ENCODE measurements at places on chromosomes 1 and 21. TPM values are rescaled to one million over a fixed set of nuclear protein-coding genes. Genes with fewer than 3 reads are reported as not detected.
A peak's percentile ranks its signal among the peaks of the same experiment; 100 is the strongest.

DNA sequence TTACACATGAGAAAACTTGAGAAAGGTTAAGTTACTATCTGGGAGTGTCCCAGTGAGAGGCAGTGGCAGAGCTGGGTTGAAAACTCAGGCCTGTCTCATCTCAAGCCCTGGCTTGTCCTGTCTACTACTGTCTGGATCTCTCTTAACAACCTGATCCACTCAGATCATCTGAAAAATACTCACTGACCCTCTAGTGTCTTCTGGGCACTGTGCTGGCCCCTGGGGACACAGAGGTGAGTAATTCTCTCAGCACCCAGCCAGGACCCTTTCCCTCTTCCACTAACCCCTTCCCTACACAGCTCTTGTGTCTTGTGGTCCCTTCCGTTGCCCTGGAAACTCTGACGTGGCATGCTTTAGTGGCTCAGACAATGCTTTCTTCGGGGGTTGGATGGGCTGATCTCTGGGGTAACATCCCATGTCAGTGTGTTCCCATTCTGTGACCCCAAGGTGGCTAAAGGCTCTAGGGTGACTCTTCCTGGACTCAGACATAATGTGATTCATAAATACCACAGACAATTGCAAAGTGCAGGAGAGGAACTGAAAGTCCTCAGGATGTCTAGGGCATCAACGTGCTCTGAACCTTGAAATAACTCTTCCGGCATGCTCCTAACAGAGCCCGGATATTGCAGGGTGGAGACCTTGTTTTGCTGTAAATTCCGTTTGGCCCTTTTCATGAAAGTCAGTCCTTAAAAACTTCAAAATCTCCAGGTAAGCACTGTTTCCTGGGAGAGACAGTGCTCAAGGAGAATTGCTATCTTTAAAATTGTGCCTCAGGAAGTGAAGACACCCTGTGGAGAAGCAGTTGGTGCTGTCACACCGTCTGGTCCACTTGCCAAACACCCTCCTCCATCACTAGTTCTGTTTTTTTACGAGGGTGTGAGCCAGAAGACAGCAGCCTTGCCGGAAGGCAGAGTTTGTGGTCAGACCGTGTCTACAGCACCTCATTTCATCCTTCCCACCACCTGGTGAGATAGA is 4.0 kb downstream of the SHISAL2A start:
- peak; percentile 84 for DNase-seq

GRCh38 chr1:155250246-155250632 is 5.0 kb downstream of the ENTREP3 start:
- DNase-seq, result no peak

DNA sequence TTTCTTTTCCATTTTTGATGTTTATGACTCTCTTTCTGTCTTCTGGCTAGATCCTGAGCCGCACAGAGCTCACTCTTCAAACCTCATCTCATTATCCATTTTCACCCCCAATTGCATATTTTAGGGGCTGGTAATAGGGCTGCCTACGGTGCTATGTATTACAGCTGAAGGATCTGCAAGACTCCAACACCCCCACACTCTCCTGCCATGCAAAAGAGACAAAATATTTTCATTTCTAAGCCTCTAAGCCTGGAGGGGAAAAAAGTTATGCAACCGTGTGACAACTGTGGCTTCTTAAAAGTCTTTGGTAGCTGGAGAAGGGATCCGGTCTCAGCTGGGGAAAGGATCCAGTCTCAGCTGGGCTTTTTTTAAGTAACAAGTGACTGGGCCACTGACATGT is 311.6 kb downstream of the NPHP4 start:
- DNase-seq, result no peak

GRCh38 chr1:117017648-117018047 is 16.1 kb downstream of the CD101 start:
- DNase-seq, result no peak

GRCh38 chr1:88698140-88698539 is 14.1 kb downstream of the PKN2 start:
- DNase-seq, result no peak

DNA sequence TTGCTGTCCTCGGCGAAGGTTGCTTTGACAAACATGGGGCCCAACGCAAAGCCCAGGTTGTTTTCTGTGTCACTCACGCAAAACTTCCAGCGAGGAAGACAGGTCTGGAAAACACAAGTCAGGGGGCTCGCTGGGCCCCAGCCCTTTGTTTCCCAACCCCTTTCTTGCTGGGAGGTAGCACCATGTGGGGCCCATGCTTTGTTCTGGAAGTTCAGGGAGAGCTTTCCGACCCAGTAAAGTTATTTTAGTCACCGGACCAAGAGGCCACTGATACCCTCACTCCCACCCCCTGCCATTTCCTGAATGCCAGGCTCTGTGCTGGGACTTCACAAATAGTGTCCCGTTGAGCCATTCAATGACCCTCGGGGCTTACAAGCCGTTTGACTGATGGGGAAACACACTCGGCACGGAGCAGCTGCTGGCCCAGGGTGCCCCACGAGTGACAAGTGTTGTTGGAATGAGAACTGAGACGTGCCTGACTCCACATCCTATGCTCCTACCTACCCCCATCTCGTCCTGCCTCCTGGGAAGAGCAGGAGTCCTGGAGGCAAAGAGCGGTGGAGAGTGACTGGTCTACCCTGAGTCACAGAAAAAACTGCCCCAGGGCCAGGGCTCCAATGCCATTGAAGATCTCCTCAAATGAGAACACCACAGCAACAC is 52.0 kb downstream of the ECE1 start:
- DNase-seq, result no peak

- peak; percentile 81 for DNase-seq
These were observed 3.8 kb downstream of the FBXO2 start for GRCh38 chr1:11650331-11650991.

DNA sequence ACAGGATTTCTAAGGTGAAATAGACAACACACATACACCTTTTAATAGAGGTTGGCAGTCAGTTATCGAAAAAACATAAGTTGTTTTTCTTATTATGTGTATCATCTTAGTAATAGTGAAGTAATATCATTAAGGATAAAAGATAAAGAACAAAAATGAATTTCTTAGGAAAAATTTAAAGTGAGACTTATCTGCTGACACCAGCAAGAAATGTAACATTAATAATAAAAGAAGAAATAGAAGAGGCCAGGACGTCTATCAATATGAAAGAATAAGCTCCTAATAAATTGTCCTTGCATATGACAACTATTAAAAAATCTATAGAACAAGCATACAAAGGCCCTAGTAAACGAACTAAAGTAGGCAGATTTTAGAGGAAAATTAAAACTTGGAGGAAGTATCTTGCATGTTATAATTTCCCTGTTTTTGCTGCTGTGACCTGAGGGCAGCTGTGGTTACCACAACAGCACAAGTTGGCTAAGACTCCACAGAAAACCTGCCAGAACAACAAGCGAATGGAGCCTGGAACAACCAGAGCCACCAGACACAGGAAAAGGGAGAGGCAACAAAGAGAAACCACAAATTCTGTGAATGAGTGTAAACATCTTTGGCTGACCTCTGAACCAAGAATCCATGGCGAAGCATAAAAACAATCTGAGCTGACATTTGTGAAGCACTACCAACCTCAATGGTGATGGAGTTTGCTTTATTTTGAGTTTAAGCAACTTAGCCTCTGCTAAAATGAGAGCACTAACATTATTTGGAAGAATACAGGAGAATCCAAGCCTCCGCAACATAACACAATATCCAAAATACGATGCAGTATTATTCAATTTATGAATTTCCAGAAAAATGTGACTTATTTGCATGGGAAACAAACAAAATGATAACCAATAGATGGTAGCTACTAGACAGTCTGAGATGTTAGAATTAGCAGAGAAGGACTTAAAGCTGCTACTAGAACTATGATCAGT is 207.5 kb downstream of the KCNT2 start:
- DNase-seq, result no peak

GRCh38 chr1:155669233-155670162 is 19.1 kb downstream of the YY1AP1 start:
- no peak for DNase-seq

- DNase-seq, result no peak
These were observed 192.3 kb upstream of the C1orf87 start for GRCh38 chr1:60265560-60266535.

- no peak for DNase-seq
These were observed 23.0 kb downstream of the S100A10 start for GRCh38 chr1:151970626-151971025.

- no peak for DNase-seq
These were observed 156.7 kb downstream of the NR5A2 start for GRCh38 chr1:200184196-200184595.

GRCh38 chr1:207018707-207019106 is 13.8 kb downstream of the C1orf116 start:
- no peak for DNase-seq

GRCh38 chr1:226506921-226507320 is 41.6 kb upstream of the STUM start:
- DNase-seq, result no peak

GRCh38 chr1:248183996-248184395 is 9.4 kb downstream of the OR2M2 start:
- DNase-seq, result no peak

- DNase-seq, result no peak
These were observed 20.1 kb downstream of the TMCO1 start for GRCh38 chr1:165748550-165748949.

DNA sequence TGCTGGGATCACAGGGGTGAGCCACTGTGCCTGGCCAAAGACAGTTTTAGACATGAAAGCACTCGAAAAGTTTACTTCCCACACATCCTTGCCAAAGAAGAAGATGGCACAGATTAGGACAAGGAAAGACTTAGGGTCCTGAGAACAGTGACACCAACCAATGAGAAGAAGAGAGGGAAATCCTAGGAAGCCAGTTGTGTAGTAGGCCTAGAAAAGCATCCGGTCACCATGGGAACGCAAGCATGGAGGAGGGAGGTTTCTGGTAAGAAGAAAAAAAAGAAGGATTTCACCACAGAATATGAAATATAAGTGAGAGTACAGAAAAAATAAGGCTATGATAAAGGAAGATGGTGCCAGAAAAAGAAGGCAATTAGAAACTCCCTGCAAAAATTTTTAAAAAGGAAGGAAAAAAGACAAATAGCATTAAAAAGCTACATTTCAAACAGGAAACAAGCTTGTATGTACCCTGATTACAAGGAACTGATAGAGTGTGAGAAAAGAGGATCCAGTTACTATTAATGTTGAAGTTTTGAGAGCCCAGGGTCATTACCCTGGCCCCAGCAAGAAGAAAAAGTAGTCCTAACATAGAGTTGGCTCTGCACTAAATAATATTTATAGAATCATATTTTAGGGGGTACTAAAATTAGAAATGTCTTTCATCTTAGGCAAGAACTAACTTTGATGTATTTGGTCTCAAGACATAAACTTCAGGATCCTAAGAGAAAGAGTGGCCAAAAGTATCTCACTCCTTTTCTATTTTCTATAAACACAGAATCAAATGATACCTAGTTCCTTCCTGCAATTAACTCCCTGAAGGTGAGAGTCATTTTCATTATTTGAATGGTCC is 16.1 kb downstream of the DIPK1A start:
- no peak for DNase-seq

DNA sequence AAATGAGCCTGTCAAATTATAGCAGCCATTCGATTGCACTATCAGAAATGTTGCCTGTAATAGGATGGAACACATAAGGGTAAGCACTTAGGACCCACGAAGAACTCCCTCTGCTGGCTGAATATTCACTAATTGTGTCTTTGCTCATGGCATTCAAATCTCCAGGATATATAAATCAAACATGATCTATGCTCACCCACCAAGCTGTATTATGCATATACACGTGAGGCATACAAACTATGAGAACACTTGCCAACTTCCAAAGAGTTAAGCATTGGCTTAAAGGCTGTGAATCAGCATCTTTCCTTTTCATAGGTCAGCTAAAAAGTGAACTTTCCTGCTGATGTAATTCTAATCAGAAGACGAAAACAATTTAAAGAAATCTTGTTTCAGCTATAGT is 34.5 kb downstream of the TMPRSS15 start:
- DNase-seq, result no peak

DNA sequence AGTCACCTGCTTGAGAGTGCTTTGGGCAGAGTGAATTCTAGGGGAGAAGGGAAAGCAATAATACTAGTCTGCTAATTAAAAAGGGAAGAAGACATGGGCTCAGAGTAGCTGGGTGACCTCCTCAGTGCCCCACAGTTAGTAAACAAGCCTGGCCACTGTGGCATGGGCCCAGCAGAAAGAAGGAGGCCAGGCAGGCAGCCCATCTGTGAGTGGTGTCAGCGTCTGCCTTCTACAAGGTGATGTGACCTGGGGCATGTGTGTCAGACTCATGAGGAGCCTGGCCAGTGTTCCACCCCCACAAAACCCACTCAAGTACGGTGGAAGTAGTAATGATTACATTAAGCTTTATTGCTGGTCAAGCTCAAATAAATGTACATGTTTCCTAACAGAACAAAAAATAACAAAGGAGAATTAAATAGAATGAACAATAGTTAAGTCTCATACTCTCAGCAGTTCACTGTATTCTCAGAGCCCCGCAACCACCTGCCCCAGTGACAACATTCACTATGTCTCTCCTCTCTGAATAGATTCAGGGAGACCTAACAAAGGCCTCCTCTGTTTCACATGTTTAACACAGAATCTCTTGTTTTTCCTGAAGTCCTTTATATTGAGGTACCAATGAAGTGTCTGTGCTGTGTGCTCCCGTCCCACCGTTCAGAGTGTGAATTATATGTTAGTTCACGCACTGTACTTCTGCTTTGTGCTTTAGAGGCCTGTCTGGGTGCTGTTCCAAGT is 32.5 kb downstream of the SLC22A15 start:
- no peak for DNase-seq

DNA sequence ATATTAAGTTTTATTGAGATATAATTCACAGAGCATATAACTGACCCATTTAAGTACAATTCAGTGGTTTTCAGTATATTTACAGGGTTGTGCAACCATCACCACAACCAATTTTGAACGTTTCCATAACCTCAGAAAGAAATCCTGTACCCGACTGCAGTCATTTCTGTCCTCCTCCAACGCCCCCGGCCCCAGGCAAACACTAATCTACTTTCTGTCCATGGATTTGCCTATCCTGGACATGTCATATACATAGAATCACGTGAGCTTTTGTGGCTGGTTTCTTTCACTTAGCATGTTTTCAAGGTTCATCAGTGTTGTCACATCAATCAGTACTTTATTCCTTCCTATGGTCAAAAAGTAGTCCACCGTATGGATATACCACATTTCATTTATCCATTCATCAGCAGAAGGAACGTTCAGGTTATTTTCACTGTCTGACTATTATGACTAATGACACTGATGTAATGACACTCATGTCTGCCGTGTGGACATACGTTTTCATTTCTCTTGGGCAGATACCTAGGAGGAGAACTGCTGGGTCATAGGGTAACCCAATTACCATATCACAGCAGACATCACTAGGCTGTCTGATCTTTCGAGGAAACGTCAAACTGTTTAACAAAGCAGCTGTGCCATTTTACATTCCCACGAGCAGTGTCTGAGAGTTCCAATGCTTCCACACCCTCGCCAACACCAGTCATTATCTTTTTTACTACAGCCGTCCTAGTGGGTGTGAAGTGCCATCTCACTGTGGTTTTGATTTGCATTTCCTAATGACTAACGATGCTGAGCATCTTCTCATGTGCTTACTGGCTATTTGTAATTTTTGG is 30.8 kb downstream of the MRPL37 start:
- DNase-seq, result no peak

The UQCRH gene
- 341 TPM for total RNA-seq

The IGFN1 gene
- total RNA-seq, result not detected

The TAS1R1 gene
- not detected for total RNA-seq

The PCP4 gene
- not detected for total RNA-seq

The AADACL3 gene
- total RNA-seq, result not detected

The ITLN1 gene
- total RNA-seq, result not detected

The REN gene
- not detected for total RNA-seq

The LCE1C gene
- not detected for total RNA-seq

The RIIAD1 gene
- not detected for total RNA-seq

Data from activated naive CD4-positive, alpha-beta T cell treated with anti-CD3 and anti-CD28 coated beads, Interleukin-2, amount 50 U/mL, for 72 hours (primary cell).